ENCODE measurements at places on chromosomes 4 and X. TPM values are rescaled to one million over a fixed set of nuclear protein-coding genes. Genes with fewer than 3 reads are reported as not detected.

Gene RHOXF2
- total RNA-seq, result not detected

Gene FAM184B
- total RNA-seq, result not detected

Gene CT83
- total RNA-seq, result not detected

GRCh38 chrX:103356858-103357257 is 552 bp downstream of the TCEAL9 start:
- no peak for DNase-seq

GRCh38 chr4:157076578-157076947 is 613 bp downstream of the GLRB start:
- DNase-seq, result peak; percentile 32

GRCh38 chr4:108834166-108834834 is 71.4 kb upstream of the ETNPPL start:
- no peak for DNase-seq

GRCh38 chrX:65997978-65998717 is 41.7 kb downstream of the VSIG4 start:
- no peak for DNase-seq

- no peak for DNase-seq
These were observed 16.9 kb downstream of the CYBB start for GRCh38 chrX:37796805-37797204.
